Articular chondrocyte of knee joint (primary cell): ENCODE measurements at places on chromosomes 12 and 14. TPM values are rescaled to one million over a fixed set of nuclear protein-coding genes. Genes with fewer than 3 reads are reported as not detected.

Gene C12orf75
- total RNA-seq = 94.3 and 98.7 TPM in 2 replicates

Gene FOS
- 10.6 and 258 TPM in 2 replicates for total RNA-seq

Gene LPAR5
- not detected in 2 replicates for total RNA-seq

Gene TMPRSS12
- not detected in 2 replicates for total RNA-seq

Gene SLC25A47
- total RNA-seq = not detected in 2 replicates

Gene NOVA1
- 0.52 and 0.65 TPM in 2 replicates for total RNA-seq

Gene UNC79
- 0.11 TPM in 1 of 2 replicates, not detected in the other for total RNA-seq

Gene EGLN3
- 0.54 and 0.78 TPM in 2 replicates for total RNA-seq

Gene TMEM119
- 20.0 and 37.8 TPM in 2 replicates for total RNA-seq

Gene DEPDC4
- 1.7 and 2.5 TPM in 2 replicates for total RNA-seq

Gene FAM186B
- 0.39 and 0.54 TPM in 2 replicates for total RNA-seq

Gene GPR68
- total RNA-seq = 8.0 and 13.2 TPM in 2 replicates
